ENCODE measurements at places on chromosomes 5 and 9. TPM values are rescaled to one million over a fixed set of nuclear protein-coding genes. Genes with fewer than 3 reads are reported as not detected.

DNA sequence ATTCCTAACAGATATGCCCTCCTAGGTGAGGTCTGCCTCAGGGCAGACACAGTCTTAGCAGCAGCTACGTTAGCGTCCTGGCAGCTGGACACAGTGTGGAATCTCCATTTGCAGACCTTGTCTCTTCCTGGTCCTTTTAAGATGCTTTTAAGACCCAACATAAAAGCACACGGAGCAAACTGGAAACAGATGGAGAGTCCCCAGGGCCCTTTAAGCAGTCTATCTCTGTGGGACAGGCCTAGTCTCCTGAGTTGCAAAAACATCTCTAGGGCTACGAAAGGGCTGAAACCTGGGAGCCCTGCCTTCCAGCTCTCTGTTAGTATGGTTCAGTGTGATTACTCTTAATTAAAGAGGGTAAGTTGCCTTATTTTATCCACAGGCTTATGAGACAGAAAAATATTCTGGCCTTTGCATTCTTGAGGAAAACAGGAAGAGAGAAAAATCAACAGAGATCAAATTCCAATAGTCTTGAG is 66.0 kb upstream of the GNA14 start:
- no peak for DNase-seq

DNA sequence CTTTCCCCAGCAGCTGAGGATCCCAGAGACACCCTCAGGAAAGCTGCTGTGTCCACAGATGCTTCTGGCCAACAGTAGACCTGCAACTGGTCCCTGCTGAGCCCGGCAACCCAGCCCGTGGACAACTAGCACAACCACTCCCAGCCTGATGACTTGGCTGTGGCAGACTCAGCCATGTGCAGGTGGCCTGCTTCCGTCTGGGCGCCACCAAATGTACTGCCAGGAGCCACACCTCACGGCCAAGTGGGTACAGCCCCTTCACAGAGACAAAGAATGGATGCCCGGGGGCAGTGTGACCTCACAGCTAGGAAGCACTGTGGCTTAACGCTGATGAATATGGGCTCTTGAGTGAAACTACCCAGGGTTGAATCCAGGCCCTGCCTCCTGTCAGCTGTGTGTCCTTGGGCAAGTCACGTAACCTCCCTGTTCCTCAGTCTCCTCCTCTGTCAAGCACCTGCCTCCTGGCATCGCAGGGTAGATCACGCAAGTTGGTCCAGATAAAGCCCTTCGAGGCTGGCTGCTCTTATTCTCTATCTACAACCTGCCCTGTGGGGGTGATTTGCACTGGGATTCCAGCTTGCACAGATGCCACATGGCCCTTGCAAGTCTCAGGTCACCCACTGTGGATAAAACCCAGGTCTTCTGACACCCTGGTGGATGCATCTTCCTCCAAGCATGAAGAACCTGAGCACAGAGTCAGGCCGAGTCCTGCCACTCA is 225.0 kb downstream of the PBX3 start:
- no peak for DNase-seq

GRCh38 chr5:178940569-178941360 is at the start of gene ZNF454:
Gene ZNF454, plus strand, starts transcription at chr5:178941198. Its CDS starts 1,594 bp downstream, at chr5:178942792.
- peak; percentile 96 for DNase-seq

DNA sequence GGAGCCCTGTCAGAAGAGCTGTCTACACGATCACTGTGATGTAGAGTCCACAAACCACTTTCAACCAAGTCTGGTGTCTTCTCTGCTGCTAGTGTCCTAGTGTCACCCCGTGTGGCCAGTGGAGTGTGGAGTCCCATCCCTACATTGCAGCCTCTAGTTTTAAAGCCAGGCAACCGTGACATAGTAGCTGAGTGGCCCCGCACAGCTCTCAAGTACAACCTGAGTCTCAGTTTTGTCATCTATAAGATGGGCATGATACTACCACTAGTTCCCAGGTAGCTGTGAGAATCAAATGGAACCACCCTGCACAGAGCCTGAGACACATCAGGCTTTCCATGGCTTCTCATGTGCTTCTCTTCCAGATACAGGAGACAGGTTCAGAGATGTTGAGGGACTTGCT is 43.2 kb upstream of the AKNA start:
- no peak for DNase-seq

DNA sequence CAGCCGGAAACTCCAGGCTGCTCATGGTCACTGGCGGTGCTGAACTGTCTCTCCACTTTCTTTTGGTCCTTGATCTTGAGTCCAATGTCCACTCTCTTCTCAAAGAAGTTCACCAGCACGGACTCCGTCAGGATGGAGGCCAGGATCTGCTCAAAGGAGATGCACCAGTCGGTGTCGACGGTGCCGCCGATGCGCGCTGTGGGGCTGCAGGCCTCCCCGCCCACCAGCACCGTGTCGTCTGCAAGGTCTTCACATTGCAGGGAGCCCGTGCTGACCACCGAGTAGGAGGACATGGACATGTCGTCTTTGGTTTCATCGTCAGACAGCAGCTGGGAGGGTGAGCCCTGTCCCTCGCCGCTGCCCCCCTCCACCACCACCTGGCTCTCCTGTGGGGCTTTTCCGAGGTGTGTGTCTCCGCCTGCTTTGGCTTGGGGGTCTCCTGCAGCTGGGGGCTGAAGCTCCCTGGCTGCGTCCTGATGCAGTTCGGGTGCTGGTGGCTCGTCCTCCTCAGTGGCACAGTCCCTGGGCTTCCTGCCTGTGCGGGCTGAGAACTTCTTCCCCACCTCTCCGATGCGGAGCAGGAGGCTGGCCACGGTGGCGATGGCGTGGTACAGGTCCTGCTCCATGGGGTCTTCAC is 5.0 kb upstream of the MRNIP start:
- DNase-seq: peak; percentile 74

DNA sequence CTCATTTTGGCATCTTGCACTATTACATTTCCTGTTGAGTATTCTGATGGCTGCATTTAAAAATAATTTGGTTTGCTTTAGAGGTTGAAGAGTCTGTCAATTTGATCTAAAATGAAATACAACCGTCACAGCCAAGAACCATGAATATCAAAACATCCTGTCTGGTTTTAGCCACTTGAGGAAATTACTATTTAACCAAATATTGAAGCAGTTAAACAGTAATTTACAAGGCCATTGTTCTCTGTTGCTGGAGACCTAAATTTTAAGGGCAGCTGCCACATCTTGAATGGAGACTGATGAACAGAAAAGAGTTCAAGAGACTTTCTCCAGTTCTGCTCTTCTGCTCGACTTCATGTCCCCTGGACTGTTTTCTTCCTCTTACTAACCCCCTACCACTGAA is 549.4 kb downstream of the LRRC70 start:
- no peak for DNase-seq

- DNase-seq: no peak
Measured at GRCh38 chr5:175471196-175471595, 7.2 kb upstream of the SFXN1 start.

DNA sequence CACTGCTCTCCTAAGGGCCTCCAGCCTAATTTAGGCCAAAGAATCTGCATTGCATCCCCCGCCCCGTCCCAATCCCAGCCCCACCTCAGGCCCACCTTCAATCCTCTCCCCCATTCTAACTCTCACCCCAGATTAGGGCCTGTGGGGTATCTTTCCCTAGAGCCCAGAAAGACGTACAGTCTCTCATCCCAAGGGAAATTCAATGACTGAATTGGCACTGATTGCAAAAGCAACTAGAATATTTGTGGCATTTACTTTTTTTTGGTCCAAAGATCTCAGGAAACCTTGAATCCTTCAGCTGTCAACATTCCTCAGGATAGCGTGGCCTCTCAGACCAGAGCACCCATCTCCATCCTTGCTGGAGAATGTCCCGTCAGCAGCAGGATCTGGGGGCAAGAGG is 30.6 kb downstream of the TRMO start:
- DNase-seq: no peak

GRCh38 chr5:137199201-137199600 is 299.9 kb downstream of the SPOCK1 start:
- DNase-seq: no peak

DNA sequence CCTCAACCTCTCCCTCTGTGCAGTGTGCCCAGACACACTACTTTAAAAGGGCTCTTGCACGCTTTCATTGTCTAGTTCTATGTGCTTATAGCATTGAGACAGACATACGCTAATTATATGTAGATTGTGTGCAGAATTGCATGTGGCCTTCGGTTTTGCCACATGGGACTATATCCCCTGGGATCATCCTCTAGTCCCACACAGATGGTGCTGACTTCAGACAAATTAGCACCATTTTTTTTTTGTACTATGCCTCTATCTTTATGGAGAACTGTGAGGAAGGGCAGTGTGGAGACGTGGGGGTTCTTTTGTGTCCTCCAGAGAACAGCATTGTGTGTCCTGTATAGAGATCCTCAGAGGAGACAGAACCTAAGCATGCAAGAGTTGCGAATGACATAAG is 29.3 kb downstream of the PAPPA start:
- DNase-seq: no peak

- no peak for DNase-seq
Measured at GRCh38 chr9:132018957-132019405, 60.7 kb downstream of the MED27 start.

GRCh38 chr5:62192958-62193357 is 113.0 kb upstream of the KIF2A start:
- DNase-seq: no peak

- no peak for DNase-seq
Measured at GRCh38 chr5:38515646-38516045, 40.8 kb downstream of the LIFR start.

DNA sequence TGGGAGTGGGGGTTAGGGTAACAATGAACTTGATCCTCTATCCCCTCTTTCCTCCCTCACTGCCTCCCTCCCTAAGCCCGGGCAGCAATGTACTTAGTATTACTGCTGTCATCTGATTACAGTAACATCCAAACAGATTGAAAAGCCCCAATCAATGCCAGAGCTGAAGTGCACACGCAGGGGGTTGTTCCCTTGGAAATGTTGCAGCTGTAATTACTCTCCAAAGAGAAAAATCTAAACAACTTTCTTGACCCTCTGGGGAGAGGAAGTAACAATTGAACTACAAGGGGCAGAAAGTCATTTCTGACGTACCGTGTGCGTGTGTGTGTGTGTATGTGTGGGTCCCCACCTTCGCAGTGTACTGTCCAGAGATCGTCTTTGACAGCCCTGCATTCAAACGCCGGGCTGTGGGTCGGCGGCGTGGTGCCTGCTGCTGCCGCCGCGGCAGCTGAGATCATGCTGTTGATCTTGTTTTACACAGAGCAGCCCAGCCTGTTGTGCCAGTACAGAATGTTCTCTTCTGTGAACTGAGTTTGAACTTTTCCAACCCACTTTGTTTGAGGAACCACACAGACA is 66.0 kb upstream of the KLF9 start:
- peak; percentile 92 for DNase-seq

- DNase-seq: no peak
Measured at GRCh38 chr9:96514800-96515158, 64.8 kb downstream of the HABP4 start.

DNA sequence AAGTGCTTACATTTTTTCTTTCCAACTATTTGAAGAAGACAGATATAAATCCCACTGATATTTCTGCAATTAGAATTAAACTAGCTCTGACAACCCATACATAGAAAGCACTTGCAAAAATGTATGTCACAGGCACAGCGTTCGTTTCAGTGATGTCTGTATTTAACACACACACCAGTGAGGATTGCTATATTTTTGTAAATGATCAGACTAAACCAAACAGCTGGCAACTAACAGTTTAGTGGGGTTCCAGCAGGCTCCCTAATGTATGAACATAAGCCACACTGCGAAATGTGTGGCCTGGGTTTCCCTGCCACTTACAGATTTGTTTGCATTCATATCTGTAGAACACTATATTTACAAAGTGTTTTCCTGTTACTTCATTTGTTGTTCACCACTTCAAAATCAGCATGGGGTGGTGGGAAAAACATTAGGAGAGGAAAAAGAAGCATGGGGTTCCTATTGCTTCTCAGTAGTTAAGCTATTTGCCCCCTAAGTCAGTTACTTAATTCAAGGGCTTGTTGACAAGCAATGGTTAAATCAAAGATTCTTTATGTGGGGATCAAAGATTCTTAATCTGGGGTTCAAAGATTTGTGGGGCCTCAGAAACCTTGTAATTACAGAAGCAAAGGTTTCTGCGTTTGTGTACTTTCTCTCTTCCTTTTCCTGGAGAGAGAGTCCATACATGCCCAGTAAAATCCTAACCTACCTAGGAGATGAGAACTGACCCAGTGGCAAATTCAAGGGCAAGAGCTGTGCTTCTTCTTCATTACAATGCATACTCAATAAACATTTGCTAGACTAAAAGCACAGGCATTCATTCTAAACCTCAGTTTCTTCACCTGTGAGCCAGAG is 27.1 kb downstream of the ZNF608 start:
- no peak for DNase-seq

PLPPR1 gene
- not detected for total RNA-seq

EEIG1 gene
- total RNA-seq: 41.4 TPM

KIAA1958 gene
- total RNA-seq: 7.9 TPM

PCDHGC4 gene
- 6.1 TPM for total RNA-seq

AGGF1 gene
- total RNA-seq: 14.5 TPM

TMEM252 gene
- not detected for total RNA-seq

CSF1R gene
- total RNA-seq: 125 TPM

SPINK7 gene
- total RNA-seq: not detected

TMEM245 gene
- total RNA-seq: 60.1 TPM

OGN gene
- total RNA-seq: 318 TPM

OTP gene
- not detected for total RNA-seq

SPRY4 gene
- total RNA-seq: 49.8 TPM

ENC1 gene
- 10.6 TPM for total RNA-seq

Data from aorta (tissue), 5 donors.